ENCODE measurements at places on chromosomes 6 and 20. TPM values are rescaled to one million over a fixed set of nuclear protein-coding genes. Genes with fewer than 3 reads are reported as not detected.

The GABRR2 gene
- 0.32 TPM for total RNA-seq

The OR2H1 gene
- total RNA-seq, result not detected

The KHDRBS2 gene
- not detected for total RNA-seq

The FLRT3 gene
- total RNA-seq, result not detected

The GHRH gene
- total RNA-seq, result not detected

The CNKSR3 gene
- total RNA-seq, result 9.7 TPM

The CST2 gene
- total RNA-seq, result not detected

The MOG gene
- not detected for total RNA-seq

The LRRC73 gene
- total RNA-seq, result not detected

The TRDN gene
- total RNA-seq, result not detected

The HLA-C gene
- total RNA-seq, result 921 TPM

The LRRC1 gene
- total RNA-seq, result 16.3 TPM

The TSPO2 gene
- total RNA-seq, result not detected

The ANKRD66 gene
- not detected for total RNA-seq

The TMEM244 gene
- not detected for total RNA-seq

Data from ascending aorta (tissue), 2 donors.